NCI-H187 treated with DMSO at 0.1 percent for 48 hours (cell line): ENCODE measurements at places on chromosomes 7 and 10.

DNA sequence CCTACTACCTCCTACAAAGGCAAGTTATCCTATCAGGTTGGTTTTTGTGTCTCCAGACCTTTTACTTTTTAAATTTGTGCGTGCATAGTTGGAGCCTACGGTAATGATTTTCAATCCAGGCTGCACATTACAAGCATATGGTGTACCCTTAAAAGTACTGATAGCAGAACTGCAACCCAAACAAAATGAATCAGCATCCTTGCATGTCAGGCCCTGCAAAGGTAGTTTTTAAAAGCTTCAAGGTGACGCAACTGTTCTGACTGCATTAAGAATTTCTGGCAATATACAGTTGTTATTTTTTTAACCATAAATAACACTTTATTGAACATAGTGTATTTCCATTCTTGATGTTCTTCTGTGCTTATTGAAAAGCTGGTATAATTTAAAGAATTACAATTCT lies 28.9 kb downstream of the GNAT3 start:
- no peak for DNase-seq

DNA sequence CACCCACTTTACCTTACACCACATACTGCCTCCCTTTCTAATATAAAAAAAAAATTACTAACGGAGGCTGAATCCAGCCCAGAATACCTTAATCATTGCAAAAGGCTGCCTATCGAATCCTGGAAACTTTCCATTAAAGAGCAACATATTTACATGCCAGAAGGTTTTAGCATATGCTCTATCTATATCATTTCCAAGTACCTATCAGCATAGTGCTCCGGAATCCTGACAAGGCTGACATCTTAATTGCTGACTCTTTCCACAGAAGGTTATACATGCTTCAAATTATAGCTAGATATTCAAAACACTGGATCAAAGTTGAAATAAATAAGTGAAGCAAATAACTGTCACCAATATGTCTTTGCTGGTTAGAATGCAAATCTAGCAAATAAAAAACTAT lies 170.9 kb upstream of the CDK1 start:
- no peak for DNase-seq

GRCh38 chr7:105219771-105220160 lies 169.0 kb downstream of the SRPK2 start:
- no peak for DNase-seq

- DNase-seq: no peak
Measured at GRCh38 chr7:121515630-121516401, 119.7 kb upstream of the FAM3C start.

DNA sequence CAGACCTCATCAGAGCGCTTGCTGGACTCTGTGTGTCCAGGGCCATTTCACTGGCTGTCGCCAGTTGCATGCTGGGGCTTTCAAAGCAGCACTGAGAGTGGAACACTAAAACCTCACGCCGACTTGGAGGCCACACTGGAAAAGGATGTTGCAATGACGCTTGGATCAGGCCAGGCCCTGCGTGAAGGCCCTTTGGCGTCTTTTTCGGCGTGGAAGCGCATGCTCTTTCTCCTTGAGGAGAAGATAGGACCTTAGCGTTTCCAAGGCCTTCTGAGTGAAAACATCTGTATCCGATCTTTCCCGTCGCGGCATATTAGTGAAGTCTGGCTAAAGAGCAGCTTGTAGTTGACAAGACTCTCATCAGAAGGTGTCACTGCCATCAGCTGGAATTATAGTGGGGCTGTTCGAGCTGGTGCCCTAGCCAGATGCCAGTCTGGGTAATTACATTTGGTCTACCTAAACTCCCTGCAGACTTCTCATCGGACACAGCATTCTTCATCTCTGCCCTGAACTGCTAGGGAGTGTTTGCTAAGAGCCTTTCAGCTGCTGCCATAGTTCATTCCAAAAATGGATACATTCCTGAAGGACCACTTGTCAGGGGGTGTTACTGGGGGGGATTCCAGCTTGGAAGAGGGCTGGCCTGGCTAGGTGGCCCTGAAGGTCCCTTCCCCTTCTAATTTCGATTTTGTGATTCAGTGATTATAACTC lies 167.7 kb upstream of the TCF7L2 start:
- DNase-seq: no peak

DNA sequence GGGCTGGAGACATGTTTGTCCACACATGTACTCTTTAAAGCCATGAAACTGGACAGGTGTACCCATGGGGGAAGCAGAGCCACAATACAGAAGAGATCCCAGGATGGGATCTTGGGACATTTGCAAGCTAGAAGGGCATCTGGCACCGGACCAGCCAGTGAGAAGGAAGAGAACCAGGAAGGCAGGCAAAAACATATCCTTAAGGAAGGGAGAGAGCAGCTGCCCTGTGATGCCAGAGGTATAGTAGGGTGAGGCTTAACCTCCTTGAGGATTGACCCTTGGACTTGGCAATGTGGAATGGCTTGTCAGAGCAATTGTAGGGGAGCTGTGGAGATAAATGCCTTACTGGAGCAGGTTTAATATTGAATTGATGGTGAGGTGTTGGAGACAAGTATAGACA lies 17.9 kb upstream of the SUV39H2 start:
- no peak for DNase-seq

DNA sequence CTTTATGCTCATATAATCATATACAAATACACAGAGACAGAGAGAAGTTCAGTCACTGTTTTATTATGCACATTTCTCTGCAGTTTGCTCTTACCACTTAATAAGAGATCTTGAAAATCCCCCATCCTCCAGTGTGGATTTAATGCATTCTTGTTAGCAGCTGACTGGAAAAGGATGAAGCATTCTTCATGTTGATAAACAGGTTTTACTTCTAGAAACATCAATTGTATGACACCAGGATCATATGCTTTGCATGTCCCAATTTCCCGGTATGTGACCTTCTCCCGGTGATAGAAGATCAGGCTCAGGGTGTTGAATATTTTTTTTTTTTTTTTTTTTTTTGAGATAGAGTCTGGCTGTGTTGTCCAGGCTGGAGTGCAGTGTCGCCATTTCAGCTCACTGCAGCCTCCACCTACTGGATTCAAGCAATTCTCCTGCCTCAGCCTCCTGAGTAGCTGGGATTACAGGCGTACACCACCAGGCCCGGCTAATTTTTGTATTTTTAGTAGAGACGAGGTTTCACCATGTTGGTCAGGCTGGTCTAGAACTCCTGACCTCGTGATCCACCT lies 6.2 kb upstream of the CREB3L2 start:
- DNase-seq: no peak
